Effector CD4-positive, alpha-beta T cell (primary cell): ENCODE measurements at places on chromosomes 3 and 15.

- no peak for DNase-seq
Observed at GRCh38 chr15:63018639-63019038, 23.9 kb upstream of the TPM1 start.

DNA sequence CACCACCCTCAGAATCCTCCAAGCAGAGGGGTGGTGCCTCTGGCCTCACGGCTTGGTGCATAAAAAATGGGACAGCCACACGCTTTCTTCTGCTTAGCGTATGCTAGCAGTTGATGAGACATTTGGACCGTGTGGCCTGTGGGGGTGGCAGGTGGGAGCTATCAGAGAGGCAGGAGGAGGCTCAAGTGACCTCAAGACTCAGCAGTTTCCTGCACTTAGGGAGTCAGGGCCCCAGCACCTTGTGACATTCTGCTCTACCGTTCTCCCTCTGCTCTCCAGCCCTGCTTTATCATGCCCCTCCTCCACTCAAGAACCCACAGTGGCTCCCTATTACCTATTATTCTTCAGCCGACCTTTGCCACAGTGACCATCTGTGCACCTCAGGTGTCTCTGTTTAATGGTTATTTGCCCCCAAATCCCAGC is 41.0 kb upstream of the CGNL1 start:
- no peak for DNase-seq

DNA sequence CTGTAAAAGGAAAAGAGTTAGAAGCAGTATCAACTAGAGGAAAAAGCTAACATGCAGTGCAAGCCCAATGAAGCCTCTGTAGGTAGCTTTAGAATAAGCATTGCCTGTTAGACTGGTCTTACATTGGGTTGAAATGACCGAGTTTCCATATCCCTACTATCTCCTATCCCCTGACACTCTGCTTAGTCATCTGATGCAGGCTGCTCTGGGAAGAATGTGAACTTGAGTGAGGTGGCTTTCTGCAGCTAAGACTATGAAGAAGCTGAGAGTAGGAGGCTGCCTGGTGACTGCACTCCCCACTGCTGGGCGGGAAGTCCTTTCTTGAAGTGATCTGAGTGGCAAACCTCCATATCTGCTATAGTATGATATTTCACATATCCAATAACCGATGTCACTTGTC is 64.7 kb downstream of the OXSM start:
- DNase-seq: no peak

DNA sequence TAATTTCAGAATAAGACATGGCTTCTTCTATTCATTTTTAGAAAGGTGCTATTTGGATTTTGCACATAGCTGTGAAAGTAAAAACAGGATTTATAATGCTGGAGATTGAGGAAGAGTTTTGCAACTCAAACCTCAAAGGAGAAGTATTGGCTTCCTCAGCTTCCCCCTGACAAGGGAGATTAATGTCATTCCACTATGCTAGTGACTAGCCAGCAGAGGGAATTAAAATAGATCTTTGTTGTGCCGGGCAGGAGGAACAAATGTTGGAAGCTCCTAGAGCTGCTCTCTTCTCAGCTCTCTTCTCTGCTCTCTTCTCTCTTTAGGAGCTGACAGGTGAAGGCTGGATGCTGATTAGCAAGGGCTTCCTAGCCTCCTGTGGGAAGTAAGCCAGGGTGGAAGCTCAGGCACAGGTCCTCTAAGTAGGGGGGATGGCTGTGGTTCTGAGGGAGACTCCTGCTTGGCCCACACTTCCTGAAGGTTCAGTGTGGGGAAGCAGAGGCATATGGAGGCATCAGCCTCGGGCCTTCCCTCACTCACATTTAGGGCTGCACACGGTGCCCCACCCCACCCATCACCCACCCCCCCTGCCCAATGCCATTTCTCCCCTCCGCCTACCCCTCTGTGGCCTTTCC is 29.6 kb downstream of the CX3CR1 start:
- DNase-seq: no peak
